Endodermal cell (in vitro differentiated cells): ENCODE measurements at places on chromosomes 3 and 15. TPM values are rescaled to one million over a fixed set of nuclear protein-coding genes. Genes with fewer than 3 reads are reported as not detected.

The DZIP1L gene
- total RNA-seq = 27.1 to 32.0 TPM (median 27.9 TPM) in 3 replicates

DNA sequence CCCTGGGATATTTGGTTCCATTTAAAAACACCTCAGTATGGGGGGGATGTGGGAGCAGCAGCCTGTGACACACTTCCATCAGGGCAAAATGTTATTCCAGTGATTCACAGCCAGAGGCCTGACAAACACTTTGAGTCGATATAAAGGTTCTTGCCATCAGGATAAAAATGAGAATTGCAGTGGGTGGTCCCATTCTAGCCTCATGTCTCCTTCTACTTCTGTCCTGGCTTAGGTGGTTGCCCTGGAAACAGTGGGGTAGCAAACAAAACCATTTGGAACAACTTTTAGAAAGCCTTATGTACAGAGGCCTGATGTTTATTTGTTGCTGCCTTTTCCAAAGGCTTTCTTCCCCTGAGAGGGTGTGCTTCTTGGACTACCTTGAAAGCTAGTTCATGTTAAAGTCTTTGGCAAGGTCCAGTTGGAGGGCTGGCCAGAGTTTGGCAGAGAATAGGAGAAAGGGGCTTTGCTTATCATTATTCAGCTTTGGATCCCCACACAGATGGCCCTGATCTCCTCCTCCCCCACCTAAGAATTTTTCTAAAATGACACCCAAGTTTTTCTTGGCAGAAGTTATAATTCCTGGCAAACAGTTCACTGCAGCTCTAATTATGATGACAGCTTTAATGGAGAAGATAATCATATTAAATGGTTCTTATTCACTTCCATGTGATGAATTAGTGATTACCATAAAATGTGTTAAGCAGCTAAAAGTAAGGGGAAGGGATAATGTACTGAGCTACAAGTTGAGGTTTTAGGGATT lies 84.2 kb upstream of the ZNF280D start:
- no peak for DNase-seq

- no peak for DNase-seq
Observed at GRCh38 chr3:111610612-111611054, 15.5 kb upstream of the ZBED2 start.

DNA sequence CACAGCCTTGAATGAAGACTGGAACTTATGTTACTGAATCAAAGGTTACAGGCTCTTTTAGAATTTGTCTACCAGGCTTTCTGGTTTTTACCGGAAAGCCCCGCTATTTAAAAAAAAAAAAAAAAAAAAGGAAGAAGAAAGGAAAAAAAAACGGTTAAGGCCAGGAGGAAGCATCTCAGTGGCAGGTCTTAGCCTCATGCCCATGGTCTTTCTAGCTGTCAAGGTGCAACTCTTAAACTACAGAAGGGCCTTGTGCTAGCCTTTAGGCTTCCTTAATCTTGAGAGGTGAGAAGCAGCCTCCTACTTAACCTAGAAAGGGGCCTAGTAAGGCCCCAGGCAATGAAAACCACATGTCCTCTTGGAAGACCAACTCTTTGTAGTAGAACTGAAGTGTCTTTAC lies 77.5 kb downstream of the TBC1D5 start:
- DNase-seq = no peak

DNA sequence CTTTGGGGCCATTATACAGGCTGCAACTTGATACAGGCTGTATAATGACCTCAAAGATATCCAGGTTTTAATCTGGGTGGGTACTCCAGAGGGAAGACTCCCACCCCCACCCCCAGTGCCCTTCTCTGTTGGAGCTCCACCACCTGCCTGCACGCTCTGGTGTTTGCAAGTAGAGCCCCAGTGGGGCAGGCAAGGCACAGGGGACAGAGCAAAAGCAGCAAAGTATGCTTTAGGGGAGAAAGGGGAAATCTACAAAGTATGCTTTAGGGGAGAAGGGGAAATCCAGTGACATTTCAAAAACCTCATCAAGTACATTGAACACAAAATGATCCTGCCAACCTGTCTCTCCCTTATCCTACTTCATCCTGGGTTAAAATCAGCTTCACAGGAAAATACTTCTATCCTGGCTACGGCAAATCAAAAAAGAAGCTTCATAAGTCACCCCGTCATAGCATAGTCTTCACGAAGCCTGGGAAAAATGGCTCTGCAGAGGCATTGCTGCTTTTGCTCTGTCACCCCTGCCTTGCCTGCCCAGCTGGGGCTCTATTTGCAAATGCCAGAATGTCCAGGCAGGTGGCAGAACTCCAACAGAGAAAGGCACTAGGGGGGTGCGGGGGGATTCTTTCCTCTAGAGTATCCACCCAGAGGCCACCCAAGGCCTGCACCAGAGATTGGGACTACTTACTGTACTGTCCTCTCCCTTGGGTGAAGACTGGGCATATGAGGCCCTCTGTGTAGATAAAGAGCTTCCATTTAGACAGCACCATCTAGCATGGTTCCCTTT lies 60.9 kb upstream of the ATP11B start:
- DNase-seq = no peak

DNA sequence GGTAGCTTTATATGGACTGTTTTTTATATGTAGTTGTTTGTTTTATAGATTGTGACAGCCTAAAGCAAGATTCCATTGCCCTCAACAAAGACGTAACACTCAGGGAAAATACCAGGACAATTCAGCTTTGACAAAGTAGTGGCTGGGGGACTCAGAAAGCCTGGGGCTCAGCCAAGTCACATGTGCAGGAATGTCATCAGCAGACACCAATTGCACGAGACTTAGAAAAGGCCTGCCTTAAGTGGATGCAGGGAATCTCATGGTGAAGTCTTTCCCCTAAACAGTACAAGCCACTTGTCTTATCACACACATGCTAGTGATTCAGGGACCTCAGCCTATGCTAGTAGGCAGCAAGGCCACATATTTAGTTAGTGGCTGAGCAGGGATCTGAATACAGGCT lies 381.8 kb upstream of the THBS1 start:
- no peak for DNase-seq

DNA sequence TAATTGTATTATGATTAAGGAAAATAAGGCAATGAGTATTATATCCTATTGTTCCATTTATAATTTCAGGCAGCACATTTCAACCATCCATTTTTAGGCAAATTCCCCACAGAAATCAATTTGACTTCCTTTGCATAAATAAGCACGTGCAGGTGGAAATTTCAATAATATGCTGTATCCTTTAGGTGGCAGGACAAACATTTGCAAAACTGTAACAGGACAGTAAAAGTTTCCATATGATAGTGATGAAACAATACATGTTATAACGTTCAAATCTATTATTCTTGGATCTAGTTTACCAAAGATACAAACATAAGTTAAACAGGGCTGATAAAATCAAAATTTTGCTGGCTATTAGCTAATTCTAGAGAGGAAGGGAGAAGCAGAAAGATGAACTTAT lies 8.5 kb downstream of the UACA start:
- DNase-seq = no peak

DNA sequence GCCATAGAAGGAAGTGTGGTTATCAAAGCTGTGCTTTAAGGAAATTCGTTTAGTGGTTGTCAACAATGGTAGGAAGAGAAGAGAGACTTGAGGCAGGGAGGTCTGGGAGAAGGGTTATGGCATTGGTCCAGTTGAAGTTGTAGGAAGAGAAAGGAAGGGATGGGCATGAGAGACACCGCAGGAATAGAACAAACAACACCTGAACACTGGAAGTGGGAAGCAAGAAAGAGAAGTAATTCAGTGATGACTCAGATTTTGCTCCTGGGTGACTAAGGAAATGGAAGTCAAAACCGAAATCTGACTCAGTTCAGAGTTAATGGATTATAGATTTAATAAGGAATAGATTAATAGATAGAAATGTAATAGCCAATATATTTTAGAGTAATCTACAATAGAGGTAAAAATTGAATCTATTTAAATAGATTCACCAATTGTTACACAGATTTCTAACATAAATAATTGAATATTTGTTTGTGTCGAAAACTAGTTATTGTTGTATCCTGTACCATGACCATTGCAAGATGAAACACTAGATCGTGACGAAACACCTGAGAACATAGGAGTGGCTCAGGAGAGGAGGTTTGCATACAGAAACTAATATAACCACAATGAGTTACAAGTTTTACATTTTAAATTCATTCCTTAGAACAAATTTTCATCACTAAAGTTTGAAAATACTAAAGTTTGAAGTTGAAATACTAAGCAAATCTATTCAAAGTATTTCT lies 36.0 kb downstream of the THBS1 start:
- no peak for DNase-seq

DNA sequence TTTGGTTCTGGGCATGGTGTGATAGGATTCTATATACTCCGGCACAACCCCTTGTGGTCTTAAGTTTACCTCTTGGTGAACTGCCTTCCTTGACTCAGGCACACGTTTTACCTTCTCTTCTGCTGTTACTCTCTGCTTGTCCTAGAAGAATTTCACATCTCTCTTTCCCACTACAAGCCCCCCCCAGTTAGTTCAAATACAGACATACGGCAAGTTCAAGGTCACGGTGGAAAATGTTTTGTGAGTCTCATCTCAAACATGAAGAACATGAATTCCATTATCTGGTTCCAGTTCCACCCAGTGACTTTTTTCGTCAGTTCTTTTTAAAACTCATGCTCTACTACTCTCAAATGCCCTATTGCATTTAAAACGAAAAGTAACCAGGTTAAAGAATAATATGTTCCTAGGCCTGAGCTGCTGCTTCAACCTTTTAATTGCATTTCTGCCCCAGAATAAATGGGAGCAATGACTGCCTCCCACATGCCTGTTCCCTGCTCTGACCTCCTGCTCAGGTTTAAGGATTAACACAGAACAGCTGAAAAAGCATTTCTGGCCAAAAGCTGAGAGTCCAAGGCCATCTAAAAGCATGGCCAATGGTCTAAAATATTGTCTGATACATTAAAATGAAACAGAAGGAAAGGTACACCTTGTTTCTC lies 132.8 kb downstream of the OSBPL10 start:
- no peak for DNase-seq
